ENCODE measurements at places on chromosomes 3 and 15.

DNA sequence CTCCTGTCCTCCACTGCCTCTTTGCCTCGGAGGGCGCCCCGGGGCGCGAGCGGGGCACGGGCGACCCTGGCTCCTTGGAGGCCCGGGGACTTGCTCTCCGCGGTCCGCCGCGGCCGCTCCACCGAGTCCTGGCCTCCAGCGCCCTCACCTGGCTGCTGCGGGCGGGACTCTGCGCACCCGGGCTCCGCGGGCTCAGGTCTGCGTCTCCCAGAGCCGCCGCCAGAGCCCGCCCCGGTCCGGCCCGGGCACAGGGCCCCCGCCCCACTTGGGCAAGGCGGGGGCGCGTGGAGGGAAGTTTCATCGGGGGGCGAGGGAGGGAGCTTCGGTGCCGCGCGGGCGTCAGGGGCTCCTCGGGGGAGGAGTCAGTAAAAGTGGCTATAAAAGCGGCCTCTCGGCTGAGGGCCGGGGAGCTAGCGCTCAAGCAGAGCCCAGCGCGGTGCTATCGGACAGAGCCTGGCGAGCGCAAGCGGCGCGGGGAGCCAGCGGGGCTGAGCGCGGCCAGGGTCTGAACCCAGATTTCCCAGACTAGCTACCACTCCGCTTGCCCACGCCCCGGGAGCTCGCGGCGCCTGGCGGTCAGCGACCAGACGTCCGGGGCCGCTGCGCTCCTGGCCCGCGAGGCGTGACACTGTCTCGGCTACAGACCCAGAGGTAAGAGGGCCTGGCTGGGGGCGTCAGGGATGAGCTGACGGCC lies at the start of gene CEMIP:
CEMIP (plus strand) TSS at position 407 of the 694 bp plus-strand sequence. CDS start 94,510 bp downstream, outside the sequence.
- peak; percentile 84 for DNase-seq

DNA sequence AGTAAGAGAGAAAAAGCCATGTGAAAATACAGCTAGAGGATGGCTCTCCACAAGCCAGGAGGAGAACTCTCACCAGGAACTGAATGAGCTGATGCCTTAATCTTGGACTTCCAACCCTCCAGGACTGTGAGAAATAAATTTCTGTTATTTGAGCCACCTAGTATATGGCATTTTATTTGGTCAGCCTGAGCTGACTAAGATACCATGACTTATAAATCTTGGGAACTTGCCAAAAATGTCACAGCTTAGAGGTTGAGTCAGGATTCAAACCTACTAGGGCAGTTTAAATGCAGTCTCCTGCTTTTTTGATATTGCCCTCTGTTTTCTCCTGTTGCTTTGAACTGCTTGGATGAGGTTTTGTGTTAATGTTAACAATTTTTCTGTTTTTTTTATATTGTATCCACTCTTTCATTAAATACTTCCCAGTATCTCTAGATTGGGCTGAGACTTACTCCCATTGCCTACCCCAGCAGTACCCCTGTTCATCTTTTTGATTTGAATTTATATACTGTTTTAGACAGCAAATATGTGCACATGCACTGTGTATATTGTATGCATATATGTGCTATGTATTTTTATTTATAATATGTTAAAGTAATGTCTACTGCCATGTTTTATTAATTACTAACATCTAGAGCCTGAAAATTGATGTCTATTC lies 1223.2 kb downstream of the OTOL1 start:
- peak; percentile 83 for DNase-seq

GRCh38 chr3:172154768-172155664 lies 115.6 kb downstream of the FNDC3B start:
- no peak for DNase-seq

GRCh38 chr15:82901114-82901805 lies 51.3 kb downstream of the HOMER2 start:
- no peak for DNase-seq

DNA sequence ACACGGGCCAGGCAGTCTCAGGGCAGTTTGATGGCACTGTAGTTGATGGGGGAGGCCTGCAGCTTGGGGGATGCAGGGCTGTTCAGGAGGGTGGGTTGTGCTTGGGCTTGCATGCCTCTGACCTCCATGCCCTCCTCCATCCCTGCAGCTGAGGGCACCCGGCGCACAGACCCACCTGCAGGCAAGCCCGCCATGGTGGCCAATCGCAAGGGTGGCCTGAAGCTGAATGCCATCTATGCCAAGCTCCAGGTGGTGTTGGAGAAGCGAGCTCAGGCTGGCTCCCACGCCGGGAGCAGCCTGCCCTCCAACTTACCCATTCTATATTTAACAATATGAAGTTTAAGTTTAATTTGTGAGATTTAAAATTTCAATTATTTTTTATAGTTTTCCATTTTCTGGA lies 228.7 kb upstream of the DPH6 start:
- DNase-seq, result no peak

GRCh38 chr3:186273586-186273985 lies 88.4 kb downstream of the DGKG start:
- DNase-seq, result no peak

- peak; percentile 47 for DNase-seq
Observed at GRCh38 chr15:79680720-79681119, 216.1 kb downstream of the MTHFS start.

- DNase-seq, result no peak
Observed at GRCh38 chr3:193228206-193228605, 12.8 kb upstream of the PLAAT1 start.

GRCh38 chr3:146306656-146307455 lies 56.0 kb upstream of the PLSCR4 start:
- DNase-seq, result no peak

- peak; percentile 99 for DNase-seq
Observed at GRCh38 chr3:138774529-138775253, 60.0 kb downstream of the PIK3CB start.

DNA sequence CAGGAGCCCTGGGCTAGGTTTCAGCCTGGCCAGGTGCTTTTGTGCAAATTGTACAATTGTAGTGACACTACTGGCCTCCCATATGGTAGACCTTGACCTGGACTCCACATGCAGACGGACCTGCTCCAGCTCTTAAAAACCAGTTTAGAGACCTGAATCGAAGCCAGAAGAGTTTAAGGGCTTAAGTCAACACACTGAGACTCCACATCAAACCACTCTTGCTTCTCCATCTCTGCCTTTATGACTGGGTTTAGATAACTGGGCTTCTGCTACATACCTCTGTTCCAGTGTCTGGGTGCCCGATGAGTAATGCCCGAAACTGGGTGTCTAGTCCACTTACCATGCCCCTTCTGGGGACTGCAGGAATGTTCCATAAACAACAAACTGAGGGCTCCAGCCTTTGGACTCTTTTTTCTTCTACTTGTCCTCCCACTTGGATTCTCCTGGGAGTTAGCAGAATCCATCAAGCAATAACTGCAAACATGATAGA lies 32.8 kb downstream of the TMEM212 start:
- DNase-seq, result no peak

GRCh38 chr15:49721621-49722020 lies 100.8 kb downstream of the DTWD1 start:
- DNase-seq, result no peak

GRCh38 chr3:71926262-71926600 lies 141.3 kb upstream of the PROK2 start:
- DNase-seq, result peak; percentile 3

- peak; percentile 79 for DNase-seq
Observed at GRCh38 chr3:56799251-56799882, 2.4 kb downstream of the ARHGEF3 start.

Data from myocyte (in vitro differentiated cells).